IPS-NIHi11 (cell line): ENCODE measurements at places on chromosomes 2 and 18.
A peak's percentile ranks its signal among the peaks of the same experiment; 100 is the strongest.

- DNase-seq: no peak
These were observed 95.3 kb upstream of the TGFA start for GRCh38 chr2:70648961-70649360.

- DNase-seq: no peak
These were observed 169.5 kb downstream of the MTCL1 start for GRCh38 chr18:8874872-8875271.

DNA sequence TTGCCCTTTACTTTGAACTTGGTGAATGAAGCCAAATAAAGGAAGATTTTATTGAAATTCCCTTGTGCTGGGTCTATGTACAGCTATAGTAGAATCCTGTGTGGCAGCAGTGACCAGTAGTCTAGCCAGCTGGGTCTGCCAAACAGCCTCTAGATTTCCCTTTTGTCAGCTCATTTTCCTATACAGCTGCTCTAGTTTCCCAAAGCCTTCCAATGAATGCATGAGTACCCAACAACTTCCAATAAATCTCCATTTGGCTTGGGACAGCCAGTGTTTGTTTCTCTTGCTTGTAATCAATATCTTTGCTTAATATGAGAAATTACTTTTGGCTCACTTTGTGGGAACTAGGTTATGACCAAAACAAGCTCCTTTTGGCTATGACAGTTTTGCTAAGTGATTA lies 43.6 kb downstream of the SCN9A start:
- DNase-seq: no peak

DNA sequence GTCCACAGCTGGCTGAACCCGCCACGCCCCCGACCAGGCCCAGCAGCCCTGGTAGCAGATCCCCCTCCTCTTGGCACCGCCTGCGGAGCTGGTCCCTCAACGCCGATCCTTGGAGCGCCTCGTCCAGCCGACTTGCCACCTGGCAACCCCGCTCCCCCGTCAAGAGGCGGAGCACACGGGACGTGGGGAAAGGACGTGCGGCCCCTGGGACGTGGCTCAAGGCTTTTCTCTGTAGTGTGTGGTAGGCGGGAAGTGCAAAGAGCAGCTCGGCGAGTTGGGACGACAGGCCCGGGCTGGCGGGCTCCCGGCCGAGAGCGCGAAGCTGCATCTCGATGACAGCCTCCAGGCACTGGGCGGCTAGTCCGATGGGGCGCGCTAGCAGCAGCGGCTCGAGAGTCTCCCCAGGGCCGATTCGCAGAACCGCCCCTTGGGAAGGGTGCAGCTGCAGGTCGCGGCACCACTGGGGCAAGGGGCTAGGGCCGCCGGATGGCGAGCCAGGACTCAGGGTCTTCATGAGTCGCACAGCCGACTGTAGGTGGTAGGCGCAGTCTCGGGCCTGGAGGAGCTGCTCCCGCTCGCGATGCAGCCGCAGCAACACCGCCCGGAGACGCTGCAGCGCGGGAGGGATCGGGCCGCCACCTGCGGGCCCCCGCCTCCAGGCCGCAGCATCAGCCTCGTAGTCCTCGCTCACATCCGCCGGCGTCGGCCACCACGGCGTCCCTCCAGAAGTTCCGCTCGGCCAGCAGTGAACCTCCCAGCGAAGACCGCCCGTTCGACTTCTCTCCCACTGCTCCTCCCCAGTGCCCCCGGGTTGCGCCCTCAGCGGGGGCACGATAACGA lies 617 bp downstream of the CCDC142 start:
- peak; percentile 67 for DNase-seq

GRCh38 chr2:80186262-80186661 lies 118.3 kb downstream of the LRRTM1 start:
- no peak for DNase-seq

GRCh38 chr18:46010676-46011075 lies 43.5 kb upstream of the EPG5 start:
- no peak for DNase-seq

GRCh38 chr2:70942396-70943204 lies 6.9 kb downstream of the ATP6V1B1 start:
- DNase-seq: no peak

- DNase-seq: no peak
These were observed 177.4 kb upstream of the CWC22 start for GRCh38 chr2:180184506-180184905.

DNA sequence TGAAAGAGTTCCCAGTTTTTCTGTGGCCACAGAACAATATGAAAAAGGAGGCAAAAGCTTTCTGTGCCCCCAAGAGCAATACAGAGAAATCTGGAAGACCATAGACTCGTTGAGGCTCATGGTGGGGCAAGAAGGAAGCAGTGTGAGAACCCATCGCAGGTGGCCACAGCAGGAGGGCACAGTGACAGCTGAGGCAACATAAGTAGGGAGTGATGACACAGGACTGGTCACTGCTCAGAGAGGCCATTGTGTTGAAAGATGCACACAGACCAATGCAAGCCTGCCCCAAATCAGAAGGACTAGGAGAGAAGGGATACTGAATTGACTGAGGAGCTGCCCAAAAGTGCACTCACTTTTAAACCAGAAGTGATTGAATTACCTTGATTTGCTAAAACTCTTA lies 483.6 kb downstream of the EPHA4 start:
- DNase-seq: no peak

DNA sequence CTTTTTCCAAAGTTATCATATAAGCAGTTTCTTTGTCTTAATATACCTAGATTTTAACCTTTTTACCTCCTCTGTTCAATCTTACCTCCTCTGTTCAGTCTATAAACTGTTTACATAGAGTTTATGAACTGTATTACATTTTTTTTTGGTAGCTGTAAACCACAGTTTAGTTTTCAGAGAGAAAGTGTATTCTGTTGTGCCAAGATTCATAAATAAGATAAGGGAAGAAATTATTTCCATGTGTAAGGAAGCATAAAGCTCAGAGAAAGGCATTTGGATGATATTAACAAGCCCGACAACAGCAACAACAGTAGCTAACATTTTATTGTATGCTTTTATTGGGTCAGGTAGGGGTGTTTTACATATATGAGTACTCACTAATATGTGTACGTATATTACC lies 71.2 kb downstream of the ACVR2A start:
- no peak for DNase-seq

GRCh38 chr2:11007331-11008264 lies 95.9 kb downstream of the KCNF1 start:
- DNase-seq: no peak

- DNase-seq: no peak
These were observed 216.5 kb upstream of the FN1 start for GRCh38 chr2:215652388-215652787.

GRCh38 chr2:128496700-128497099 lies 178.0 kb upstream of the HS6ST1 start:
- no peak for DNase-seq

DNA sequence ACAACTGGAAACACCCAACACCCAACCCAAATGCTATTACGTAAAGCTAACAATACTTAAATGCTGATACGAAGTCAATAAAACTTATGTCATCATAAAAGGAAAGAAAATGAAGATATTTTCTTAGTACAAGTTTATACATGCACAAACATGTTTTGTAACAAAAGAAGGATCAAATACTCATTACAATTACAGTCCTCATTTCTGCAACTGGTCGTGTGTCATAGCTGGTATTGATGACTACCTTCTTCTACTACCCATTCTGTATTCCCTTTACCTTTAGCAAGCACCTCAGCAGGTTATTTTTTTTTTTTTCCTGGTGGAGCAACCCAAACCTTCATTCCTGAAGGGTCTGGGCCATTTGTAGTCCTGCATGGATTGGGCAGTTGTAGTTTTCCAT lies 1298.5 kb downstream of the SUCLG1 start:
- no peak for DNase-seq
